ENCODE measurements at places on chromosomes 1 and 21. TPM values are rescaled to one million over a fixed set of nuclear protein-coding genes. Genes with fewer than 3 reads are reported as not detected.
A peak's percentile ranks its signal among the peaks of the same experiment; 100 is the strongest.

GRCh38 chr1:24235921-24236788 lies 49.1 kb upstream of the IFNLR1 start:
- DNase-seq = no peak

The FCER1A gene
- not detected for total RNA-seq

The TNNT2 gene
- 0.89 TPM for total RNA-seq

DNA sequence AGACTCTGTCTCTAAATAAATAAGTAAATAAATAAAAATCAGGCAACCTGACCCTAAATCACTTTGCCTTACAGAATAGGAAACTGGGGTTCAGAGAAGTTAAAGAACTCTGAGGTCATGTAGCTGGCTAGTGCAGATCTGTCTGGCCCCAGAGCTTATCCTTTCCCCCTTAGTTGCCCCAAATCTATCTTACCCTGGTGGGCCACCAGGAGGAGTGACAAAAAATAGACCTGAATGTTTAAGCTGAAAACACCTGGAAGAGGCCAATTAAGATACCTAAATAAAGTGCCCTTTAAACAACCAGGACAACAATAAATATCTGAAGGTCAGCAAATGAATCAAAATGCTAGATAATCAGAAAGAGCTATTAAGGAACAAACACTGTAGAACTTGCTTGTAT lies 59.7 kb downstream of the TEX35 start:
- no peak for DNase-seq

The TMEM269 gene
- total RNA-seq = 0.04 TPM

DNA sequence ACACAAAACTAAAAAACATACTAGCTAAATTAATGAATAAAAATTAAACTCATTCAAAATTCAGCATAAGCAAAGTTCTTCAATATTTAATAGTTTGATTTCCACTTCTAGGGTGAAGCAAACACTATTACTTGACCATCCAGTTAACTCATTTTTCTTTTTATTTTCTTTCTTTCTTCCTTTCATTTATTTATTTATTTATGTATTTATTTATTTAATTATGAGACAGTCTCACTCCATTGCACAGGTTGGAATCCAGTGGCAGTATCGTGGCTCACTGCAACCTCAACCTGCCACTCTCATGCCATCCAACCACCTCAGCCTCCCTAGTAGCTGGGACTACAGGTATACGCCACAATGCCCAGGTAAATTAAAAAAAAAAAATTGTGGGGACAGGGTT lies 2069.5 kb downstream of the NCAM2 start:
- DNase-seq = no peak

GRCh38 chr21:39715804-39716397 lies 29.1 kb upstream of the IGSF5 start:
- peak; percentile 5 for DNase-seq

The FBXO28 gene
- 42.9 TPM for total RNA-seq

The IVL gene
- 1.2 TPM for total RNA-seq

- no peak for DNase-seq
These were observed 50.9 kb upstream of the NR5A2 start for GRCh38 chr1:199976496-199977144.

The KPNA6 gene
- 46.5 TPM for total RNA-seq

The GPR3 gene
- 1.6 TPM for total RNA-seq

DNA sequence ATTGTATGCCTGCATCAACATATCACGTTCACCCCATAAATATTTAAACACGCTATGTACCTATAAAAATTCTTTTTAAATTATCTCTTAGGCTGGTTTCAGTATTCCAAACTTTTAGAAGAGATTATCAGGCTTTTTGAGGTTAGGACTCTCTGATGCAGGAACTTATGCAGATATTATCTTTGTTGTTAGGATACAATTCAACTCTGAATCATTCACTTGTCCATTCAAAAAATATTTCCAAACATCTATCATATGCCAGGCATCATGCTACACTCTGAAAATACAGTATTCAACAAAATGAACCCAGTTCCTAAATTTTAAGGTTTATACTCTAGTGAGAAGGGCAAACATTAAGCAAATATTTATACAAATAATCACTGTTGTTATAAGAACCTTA lies 40.5 kb downstream of the ASH1L start:
- DNase-seq = no peak

DNA sequence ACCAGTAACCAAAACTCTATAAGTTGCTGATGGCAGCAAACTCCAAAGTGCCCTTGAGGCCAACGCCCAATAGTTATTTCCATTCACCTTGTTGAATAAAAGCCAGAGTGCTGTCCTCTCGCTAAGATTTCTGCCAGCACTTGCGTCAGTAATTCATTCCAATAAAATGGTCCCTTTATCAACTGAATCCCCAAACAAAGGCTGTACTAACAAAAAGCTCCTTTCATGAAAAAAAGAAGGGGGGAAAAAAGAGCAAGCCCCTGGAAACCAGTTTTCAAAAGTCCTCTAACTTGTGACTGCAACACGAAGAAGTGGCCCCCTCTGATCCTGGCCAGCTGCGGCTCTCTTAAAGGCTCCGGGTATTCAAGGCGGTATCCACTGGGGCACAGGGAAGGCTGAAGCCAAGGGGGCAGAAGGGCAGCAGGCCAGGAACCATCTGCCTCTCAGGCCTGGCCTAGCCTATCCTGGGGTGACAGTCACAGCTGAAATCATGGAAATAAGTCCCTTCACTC lies 55.8 kb upstream of the ZNF326 start:
- no peak for DNase-seq

DNA sequence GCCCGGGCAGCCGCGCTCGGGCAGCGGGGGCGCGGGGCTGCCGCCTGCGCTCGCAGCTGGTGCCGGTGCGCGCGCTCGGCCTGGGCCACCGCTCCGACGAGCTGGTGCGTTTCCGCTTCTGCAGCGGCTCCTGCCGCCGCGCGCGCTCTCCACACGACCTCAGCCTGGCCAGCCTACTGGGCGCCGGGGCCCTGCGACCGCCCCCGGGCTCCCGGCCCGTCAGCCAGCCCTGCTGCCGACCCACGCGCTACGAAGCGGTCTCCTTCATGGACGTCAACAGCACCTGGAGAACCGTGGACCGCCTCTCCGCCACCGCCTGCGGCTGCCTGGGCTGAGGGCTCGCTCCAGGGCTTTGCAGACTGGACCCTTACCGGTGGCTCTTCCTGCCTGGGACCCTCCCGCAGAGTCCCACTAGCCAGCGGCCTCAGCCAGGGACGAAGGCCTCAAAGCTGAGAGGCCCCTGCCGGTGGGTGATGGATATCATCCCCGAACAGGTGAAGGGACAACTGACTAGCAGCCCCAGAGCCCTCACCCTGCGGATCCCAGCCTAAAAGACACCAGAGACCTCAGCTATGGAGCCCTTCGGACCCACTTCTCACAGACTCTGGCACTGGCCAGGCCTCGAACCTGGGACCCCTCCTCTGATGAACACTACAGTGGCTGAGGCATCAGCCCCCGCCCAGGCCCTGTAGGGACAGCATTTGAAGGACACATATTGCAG lies 3.0 kb downstream of the ARTN start:
- DNase-seq = no peak

DNA sequence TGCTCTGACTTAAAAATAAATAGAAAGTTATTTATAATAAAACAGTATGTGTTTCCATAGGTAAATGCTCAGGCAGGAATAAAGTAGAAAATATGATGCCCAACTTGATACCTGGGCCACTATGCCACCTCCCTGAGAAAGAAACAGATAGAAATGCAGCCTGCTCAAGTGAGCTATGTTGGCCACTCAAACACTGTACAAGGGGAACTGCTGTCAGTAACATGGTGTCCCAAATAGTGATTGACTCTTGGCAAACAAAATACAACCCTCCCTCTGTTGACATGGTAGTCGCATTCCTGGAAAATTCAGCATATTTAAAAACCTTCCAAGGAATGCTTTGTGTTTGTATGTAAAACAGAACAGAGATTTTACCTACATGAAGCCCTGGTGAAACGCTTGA lies 66.9 kb upstream of the KCNE2 start:
- DNase-seq = no peak

DNA sequence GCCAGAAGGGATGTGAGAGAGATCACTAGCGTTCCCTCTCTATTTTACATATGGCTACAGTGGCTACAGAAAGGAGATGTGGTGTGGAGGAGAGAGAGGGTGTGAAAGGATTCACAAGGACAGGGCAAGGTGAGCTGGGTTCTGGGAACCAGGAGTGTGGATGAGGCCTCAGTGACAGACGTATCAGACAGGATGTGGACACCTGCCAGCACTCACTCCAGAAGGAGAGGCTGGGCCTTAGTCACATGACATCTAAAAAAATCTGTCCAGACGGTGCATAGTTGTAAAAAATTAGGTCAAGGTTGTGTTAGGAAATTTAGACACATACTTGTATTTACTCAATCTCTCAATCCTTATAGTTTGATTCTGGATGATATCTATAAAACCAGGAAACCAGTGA lies 10.6 kb downstream of the TRIM67 start:
- DNase-seq = no peak

The CYP4A22 gene
- not detected for total RNA-seq

DNA sequence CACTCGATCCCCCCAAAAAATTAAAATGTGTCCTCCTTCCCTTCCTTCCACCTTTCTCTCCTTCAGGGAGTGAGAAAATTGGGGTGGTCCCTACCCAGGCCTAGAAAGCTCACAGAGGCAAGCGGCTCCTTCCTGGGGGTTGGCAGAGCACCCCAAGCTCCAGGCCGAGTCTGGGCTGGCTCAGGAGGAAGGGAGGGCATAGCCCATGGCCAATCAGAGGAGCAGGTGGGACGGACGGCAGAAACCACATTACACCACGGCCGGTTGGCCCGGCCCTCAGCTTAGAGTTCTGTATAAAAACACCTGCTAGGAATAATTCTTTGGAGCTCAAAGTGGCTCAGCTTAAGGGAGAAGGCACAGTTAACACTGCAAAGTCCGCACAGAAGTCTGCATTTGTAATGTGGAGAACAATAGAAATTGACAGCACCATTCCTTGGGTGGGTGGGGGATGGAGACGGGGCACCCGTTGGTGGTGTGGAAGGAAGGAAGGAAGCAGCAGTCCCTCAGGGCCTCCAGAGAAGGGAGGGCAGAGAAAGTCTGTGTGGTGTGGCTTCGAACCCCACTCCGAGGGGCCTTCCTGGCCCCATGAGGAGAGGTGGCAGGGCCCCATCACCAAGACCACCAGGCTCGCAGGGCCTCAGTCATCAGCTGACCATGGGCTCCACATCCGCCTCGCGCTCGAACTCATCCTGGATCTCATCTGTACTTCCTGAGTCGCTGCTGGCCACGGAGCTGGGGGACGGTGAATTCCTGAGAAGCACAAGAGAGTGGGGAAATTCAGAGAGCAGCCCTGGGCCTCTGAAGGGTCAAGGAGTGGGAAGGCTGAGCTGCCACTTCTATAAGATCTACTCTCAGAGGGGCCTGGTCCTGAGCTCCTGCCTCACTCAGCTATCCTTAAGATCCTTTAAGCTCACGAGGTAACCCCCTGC lies 5.8 kb upstream of the ALDH4A1 start:
- DNase-seq = no peak

- DNase-seq = no peak
These were observed 154.6 kb downstream of the C1orf94 start for GRCh38 chr1:34331020-34331926.

- no peak for DNase-seq
These were observed 85.3 kb downstream of the C1orf21 start for GRCh38 chr1:184472136-184472535.

The CHTOP gene
- 58.1 TPM for total RNA-seq

The FHAD1 gene
- 0.21 TPM for total RNA-seq

DNA sequence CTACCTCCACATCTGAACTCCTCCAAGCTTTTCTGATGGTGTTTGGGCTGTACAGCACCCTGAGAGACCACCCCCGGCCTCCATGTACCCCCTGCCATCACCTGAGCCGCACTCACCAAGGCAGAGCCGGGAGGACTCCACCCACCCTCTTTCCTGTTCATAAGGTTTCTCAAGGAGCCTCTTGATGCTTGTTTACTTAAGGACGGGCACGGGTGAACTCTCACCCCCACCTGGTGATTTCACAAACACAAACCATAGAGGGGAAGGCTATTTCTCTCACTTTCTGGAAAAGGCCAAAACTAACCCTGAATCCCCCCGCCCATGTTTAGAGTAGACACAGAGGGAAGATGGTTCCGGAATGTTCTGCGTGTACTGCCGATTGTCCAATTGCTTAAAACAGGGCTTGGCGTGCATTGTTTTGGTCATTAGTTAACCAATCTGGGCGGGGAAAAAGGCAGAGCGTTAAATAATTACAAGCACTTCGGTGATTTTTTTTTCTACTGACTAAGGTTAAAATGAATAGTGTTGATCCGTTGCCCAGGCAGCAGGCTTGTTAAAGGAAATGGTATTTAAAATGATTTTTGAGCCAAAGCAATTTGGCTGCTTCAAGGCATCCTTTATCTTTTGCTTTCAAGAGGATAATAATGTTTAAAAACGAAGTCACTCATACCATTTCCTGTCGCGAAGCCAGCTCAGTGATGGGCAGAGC lies 279.8 kb upstream of the VAMP3 start:
- no peak for DNase-seq

The TRPM2 gene
- 2.9 TPM for total RNA-seq

The HTR1D gene
- 2.0 TPM for total RNA-seq

- DNase-seq = no peak
These were observed 55.1 kb downstream of the PRDX6 start for GRCh38 chr1:173532237-173532636.

DNA sequence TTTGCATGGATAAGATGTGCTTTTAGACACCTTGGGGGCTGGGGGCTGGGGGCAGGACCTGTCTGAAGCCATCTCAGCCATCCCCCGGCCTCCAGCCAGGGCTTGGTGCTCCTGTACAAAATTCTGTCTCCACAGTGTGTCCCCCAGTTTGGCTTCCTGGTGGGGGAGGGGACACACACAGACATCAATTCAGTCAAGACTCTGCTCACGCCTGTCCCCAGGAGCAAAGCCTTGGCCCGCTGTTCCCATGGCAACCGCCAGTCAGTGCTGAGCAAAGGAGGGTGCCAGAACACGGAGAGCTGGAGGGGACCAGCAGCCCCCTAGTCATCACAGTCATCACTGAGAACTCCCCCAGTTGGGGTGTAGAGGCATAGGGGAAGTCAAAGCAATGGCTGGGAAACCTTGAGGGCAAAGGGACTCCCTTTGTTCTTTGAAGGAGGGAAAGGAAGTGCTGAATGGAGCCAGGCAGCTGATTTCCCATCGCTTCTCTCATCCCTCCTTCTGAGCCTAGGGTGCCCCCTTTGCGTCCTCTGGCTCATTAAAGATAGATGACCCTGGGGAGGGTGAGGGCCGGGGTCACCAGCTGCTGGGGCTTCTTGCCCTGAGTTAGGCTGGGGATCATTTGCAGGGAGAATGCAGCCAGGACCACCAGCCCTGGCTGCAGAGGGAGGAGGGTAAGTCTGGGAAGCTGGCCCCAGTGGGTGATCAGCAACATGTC lies 134.9 kb upstream of the IPO9 start:
- no peak for DNase-seq

The PADI2 gene
- 6.4 TPM for total RNA-seq

Measured in kidney epithelial cell (primary cell).